ENCODE measurements at places on chromosomes 11 and 22.

- DNase-seq, result no peak
Observed at GRCh38 chr11:34154059-34154875, 48.8 kb downstream of the NAT10 start.

DNA sequence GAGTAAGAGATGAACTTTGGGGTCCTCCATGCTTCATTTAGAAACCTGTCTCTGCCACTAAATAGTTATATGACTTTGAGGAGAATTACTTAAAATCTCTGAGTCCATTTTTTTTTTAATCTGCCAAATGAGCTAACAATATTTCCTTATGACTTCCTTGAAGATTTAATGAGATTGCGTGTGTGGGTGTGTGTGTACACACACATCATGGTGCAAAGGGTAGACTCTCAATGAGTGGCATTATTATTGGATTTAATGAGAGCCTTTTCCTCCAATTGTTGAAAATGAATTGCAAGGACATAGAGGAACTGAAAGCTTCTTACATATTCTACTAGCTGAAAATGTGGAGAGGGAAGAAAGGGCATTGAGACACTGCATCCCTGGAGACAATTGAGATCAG lies 573.5 kb upstream of the LUZP2 start:
- DNase-seq, result no peak

DNA sequence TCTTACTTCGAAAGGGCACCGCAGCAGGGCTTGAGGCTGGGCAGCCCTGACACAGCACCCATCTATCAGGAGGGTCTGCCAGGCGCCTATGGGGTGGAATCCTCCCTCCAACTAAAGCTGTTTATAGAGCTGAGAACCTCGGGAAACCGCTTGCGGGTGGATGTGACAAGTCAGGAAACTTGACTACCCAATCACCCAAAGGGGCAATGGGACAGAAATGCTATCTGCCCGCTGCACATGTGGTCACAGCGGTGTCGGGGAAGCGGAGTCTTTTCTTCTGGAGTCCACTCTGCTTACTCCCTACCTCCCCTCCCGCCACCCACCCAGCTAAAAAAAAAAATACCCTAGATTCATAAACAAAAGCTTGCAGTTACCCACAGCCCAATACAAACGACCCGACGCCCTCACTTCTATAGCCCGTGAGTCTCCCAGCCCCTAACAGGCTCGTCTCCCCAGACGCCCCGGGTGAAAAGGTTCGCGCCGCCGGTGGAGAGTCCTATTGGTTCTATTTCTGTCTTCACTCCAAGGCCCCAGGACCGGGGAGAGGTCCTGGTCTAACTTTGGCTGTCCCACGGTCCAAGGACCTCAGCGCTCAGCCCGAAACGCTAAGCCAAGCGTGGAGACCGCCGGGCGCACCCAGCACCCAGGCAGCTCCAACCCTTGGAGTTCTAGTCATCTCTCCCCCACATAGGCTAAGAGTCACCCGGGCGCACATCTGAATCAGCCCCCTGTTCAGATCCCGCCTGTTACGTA lies 1.4 kb downstream of the TRPC6 start:
- no peak for DNase-seq

GRCh38 chr11:65773784-65774411 lies 6.9 kb downstream of the AP5B1 start:
- DNase-seq, result no peak

DNA sequence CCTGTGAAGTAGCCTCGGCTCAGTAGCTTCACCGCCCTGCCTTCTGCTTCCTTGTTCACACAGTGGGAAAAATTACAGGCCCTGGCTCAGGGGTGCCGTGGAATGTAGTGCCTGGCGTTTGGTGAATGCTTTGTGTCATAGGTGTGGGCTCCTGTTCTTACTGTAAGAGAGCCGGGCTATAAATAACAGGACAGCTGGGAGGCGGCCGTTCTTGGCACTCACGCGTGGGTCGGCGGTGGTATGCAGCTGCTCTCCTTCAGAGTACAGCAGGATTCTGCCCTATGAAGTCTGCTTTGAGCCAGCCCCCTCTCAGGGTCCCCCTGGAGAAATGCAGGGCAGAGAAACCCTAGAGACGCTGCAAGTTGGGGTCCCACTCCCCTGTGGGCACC lies 84.2 kb downstream of the CTTN start:
- no peak for DNase-seq

- no peak for DNase-seq
Observed at GRCh38 chr11:70333261-70333660, 62.8 kb downstream of the PPFIA1 start.

DNA sequence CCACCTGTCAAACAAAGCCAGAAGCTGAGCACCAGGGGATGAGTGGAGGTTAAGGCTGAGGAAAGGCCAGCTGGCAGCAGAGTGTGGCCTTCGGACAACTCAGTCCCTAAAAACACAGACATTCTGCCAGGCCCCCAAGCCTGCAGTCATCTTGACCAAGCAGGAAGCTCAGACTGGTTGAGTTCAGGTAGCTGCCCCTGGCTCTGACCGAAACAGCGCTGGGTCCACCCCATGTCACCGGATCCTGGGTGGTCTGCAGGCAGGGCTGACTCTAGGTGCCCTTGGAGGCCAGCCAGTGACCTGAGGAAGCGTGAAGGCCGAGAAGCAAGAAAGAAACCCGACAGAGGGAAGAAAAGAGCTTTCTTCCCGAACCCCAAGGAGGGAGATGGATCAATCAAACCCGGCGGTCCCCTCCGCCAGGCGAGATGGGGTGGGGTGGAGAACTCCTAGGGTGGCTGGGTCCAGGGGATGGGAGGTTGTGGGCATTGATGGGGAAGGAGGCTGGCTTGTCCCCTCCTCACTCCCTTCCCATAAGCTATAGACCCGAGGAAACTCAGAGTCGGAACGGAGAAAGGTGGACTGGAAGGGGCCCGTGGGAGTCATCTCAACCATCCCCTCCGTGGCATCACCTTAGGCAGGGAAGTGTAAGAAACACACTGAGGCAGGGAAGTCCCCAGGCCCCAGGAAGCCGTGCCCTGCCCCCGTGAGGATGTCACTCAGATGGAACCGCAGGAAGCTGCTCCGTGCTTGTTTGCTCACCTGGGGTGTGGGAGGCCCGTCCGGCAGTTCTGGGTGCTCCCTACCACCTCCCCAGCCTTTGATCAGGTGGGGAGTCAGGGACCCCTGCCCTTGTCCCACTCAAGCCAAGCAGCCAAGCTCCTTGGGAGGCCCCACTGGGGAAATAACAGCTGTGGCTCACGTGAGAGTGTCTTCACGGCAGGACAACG lies 11.7 kb downstream of the CXCR5 start:
- DNase-seq, result no peak

GRCh38 chr22:20418211-20418788 lies 19.3 kb downstream of the SCARF2 start:
- DNase-seq, result peak; percentile 89

- DNase-seq, result no peak
Observed at GRCh38 chr22:30170129-30170528, 76.4 kb downstream of the LIF start.

- DNase-seq, result no peak
Observed at GRCh38 chr22:40328546-40329456, 17.5 kb upstream of the ADSL start.
